ENCODE measurements at places on chromosomes 16 and 17.

DNA sequence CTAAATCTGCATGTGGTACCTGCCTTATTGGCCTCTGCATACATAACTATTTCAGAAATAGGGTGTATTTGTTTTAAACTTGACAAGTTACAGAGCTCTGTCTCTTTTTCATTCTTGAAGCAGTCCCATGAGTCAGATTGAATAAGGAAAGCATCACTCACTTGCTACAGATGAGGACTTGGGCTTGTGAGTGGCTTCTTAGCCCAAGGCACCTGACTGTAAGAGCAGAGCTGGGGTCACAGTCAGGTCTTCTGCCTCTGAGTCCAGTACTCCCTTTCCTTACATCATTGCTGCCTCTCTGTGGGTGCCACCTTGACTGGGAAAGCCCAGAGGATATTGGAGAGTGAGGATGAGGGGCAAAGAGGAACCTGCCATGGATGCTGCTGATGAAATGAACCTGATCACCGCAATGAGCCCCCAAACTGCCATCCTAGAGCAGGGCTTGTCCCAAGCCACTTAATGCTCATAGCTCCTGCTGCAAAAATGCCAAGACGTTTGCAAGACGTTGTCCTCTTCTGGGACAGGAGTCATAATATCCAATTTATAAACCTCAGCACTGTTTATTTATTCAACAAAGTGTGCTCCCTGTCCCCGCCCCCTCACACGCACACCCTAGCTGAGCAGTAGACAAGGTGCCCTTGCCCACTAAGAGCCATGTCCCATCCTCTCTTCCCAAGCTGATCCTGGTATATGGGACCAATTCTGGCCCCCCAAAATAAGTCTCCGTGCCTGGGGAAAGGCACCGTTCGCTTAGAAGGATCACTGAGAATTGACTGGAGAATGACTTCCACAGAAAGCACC lies 74.1 kb downstream of the CCDC182 start:
- DNase-seq: no peak

DNA sequence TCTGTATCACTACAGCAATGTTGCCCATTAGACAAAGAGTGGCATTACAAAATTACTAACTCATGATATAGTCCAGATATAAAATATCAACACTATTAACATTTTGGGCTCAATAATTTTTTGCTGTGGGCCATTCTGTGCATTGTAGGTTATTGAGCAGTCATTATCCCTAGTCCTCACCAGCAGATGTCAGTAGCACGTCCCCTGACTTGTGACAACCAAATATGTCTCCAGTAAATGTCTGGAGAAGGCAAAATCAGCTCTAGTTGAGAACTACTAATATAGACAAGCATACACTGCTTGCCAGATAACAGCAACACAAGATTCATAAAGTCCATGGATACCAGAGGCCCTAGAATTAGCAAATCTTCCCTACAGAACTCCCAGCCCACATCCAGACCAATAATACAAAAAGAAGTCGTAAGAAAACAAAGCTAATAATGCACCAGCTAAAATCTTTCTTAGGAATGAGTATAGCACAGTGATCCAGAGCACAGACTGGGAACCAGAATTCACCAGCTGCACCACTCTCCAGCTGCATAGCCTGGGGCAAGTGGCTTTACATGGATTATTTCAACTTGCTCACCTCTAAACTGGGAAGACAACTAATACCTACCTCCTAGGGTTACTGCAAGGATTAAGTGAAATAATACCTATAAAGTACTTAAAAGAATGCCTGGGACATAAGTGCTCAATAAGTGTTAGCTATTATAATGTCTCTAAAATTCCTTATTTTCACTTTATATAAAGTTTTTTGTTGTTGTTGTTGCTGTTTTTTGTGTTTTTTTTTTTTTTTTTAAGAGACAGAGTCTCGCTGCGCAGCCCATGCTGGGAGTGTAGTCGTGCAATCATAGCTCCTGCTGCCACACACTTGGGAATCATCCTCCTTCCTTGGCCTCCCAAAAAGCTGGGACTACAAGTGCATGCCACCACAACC lies 23.7 kb downstream of the HELZ start:
- no peak for DNase-seq

GRCh38 chr16:77212741-77213541 lies 13.7 kb downstream of the SYCE1L start:
- DNase-seq: peak; percentile 52

- DNase-seq: no peak
Observed at GRCh38 chr16:52697971-52698370, 151.0 kb upstream of the TOX3 start.

GRCh38 chr16:13254998-13255614 lies 353.7 kb downstream of the SHISA9 start:
- no peak for DNase-seq

- DNase-seq: no peak
Observed at GRCh38 chr16:2987286-2987685, 7.0 kb upstream of the PKMYT1 start.

DNA sequence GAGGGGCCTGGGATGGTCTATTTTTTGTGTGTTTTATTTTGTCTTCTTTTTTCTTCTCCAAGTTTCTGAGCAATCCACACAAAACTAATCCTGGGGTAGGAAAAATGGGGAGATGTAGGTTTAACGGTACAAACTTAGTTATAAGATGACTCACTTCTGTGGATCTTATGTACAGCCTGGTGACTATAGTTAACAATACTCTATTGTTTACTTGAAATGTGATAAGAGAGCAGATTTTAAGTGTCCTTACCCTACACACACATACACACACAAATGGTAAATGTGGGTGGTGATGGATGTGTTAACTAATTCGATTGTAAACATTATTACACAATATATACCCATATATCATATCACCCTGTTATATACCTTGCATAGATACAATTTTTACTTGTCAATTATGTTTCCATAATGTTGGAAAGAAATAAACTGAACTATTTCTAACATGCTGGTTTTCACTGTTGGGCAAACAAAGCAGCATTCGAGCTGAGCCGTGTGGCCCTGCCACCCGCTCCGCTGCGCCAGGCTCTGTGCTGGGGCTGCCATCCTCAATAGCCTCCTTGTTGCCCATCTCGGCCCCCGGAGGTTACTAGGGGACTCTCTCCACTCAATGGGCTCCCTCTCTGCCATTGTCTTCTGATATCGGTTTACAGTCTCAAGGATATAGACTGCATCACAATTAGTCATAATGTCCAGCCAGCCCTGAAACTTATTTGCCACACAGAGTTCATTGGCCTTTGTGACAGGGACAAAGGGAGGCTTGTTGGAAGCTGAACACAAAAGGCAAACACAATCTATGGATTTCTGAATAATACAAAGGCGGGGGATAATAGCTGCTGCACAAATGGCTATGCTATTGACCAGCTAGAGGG lies 380.3 kb upstream of the MAF start:
- no peak for DNase-seq

DNA sequence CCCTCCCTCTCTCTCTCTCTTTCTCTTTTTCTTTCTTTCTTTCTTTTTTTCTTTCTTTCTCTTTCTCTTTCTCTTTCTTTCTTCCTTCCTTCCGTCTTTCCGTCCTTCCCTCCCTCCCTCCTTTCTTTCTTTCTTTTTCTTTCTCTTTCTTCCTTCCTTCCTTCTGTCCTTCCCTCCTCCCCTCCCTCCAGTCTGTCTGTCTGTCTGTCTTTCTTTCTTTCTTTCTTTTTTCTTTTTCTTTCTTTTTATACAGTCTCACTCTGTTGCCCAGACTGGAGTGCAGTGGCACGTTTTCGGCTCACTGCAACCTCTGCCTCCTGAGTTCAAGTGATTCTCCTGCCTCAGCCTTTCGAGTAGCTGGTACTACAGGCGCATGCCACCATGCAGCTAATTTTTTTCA lies 14.4 kb downstream of the CA4 start:
- no peak for DNase-seq

DNA sequence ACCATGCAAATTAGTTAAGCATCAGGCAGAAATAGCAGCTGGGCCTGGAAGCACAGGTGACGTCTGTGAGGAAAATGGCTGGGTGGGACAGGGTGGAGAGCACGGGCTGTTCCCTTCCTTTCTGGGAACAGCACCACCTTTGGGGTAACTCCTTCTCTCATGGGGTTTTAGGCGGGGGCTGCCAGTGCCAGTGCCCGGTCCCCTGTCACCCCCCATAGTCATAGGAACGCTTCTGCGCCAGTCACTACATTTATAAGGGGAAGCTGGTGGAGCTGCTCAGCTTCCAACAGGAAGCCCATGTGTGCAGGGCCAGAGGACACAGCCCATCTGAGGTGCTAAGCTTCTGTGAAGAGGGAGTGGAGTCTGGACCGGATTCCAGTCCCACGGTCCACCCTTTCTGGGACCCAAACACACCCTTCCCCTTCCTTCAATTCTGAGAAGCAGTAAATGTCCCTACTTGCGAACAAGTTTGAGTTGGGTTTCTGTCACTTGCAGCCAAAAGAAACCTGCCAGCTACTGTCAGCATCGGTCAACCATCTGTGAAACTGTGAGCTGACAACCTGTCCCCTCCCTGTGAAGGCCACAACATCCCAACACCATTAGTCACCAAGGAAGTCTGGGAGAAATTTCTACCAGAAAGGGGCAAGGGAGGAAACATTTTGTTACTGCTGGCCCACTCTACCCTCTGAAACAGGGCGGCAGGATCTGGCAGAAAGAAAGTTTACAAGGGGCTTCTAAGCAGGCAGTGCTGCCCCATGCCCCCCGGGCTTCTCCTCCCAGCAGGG lies 86.0 kb upstream of the AMZ2 start:
- DNase-seq: no peak

- DNase-seq: no peak
Observed at GRCh38 chr17:22304667-22305303, 612.5 kb downstream of the KCNJ18 start.

DNA sequence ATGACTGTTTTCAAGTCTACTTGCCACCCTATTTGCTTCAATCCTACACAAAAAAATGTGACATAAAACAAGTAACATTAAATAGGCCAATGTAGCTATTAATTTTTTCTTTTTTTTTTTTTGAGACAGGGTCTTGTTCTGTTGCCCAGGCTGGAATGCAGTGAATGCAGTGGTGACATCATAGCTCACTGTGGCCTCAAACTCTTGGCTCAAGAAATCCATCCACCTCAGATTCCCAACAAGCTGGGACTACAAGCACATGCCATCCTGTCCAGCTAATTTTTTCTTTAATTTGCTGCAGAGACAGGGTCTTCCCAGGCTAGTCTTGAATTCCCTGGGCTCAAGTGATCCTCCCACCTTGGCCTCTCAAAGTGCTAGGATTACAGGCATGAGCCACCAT lies 29.4 kb downstream of the ANKFY1 start:
- no peak for DNase-seq

DNA sequence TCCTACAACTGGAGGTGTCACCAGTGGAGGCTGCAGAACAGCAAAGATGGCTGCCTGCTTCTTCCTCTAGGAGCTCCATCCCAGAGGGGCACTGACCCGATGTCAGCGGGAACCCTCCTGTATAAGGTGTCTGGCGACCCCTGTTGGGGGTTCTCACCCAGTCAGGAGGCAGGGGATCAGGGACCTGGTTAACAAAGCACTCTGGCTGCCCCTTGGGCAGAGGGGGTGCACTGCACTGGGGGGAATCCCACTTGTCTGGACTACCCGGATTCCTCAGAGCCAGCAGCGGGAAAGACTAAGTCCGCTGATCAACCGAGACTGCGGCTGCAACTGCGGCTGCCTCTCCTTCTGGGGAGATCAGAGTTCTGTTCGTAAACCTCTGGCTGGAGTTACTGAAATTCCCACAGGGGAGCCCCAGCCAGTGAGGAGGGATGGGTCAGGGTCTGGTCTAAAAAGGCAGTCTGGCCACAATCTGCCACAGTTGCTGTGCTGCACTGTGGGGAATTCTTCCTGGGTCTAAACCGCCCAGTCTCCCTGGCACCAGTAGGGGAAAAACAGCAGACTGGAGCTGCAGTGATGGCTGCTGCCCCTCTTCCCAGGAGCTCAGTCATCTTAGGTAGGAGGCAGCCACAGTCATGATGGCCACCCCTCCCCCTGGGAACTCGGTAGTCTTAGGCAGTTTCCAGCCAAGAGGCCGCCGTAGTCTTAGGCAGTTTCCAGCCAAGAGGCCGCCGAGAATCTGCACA lies 213.4 kb downstream of the CYB561 start:
- DNase-seq: no peak

GRCh38 chr17:41678907-41679739 lies 9.6 kb upstream of the EIF1 start:
- no peak for DNase-seq

DNA sequence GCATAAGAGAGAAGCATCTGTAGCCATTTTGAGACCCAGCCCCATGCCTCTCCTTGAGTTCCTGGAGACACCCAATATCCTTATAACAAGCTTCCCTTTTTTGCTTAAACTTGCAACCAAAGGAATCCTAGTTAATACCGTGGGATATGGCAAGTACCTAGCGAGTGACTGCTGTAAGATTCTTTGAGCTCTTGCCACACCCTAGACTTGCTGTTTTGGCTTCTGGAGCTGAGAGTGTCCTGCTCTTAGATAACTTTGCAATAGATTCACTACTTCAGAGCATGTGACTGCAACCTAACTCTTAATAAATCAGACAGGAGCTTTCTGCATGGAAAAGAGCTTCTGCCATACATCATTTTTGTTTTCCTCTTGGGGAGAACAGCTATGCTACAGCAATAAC lies 58.3 kb downstream of the AKAP1 start:
- DNase-seq: no peak

DNA sequence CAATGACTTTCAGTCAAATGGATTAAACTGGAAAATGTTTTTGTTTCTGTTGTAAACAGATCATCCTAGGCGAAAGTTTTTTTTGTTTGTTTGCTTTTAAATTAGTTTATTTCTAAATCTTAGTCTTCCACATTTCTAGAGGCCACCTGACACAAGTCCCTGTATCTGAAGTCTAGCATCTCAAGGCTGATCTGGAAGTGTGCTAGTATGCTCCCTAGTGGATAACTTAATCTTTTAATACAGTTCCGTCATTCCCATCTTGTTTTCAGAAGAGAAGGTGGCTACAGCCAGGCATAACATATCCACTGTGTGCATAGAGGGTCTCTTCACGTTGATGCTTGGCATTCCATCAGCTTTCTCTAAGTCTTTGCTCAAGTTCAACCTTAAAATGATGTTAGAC lies 7.6 kb downstream of the IFT20 start:
- no peak for DNase-seq

GRCh38 chr16:23478566-23478965 lies 25.6 kb upstream of the COG7 start:
- DNase-seq: no peak

Measured in stimulated activated CD4-positive, alpha-beta T cell treated with anti-CD3 and anti-CD28 coated beads, TNF-alpha, amount 100 ng/mL, for 48 hours (primary cell).